Bronchial smooth muscle cell (primary cell): ENCODE measurements at places on chromosomes 4 and X. TPM values are rescaled to one million over a fixed set of nuclear protein-coding genes. Genes with fewer than 3 reads are reported as not detected.

TCEAL2 gene
- 0.16 TPM in 1 of 2 replicates, not detected in the other for total RNA-seq

SYNPO2 gene
- total RNA-seq, result 0.94 and 1.3 TPM in 2 replicates

RAB40A gene
- 0.09 and 0.16 TPM in 2 replicates for total RNA-seq

HSPA4L gene
- total RNA-seq, result 5.8 and 9.3 TPM in 2 replicates

AVPR2 gene
- not detected in 2 replicates for total RNA-seq
